ENCODE measurements at places on chromosomes 6 and 20. TPM values are rescaled to one million over a fixed set of nuclear protein-coding genes. Genes with fewer than 3 reads are reported as not detected.
A peak's percentile ranks its signal among the peaks of the same experiment; 100 is the strongest.

STK38 gene
- total RNA-seq = 30.4 TPM

DNA sequence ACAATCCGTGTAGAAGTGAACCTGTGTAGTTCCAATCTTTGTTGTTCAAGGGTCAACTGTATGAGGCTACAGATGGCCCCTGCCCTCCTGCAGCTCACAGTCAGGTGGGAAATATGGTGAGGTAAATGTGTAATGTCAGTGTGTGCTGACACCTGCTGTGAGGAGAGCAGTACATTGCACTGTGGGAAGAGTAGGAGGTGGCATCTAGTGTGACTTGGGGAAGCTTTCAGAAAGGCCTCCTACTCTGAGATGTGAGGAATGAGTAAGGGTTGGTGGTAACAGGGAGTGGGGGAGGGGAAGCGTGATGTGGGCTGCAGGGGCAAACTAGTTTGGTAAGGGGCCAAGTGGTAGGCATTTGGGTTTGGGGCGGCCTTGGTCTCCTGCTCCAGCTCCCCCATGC, 188.8 kb downstream of the FARS2 start:
- DNase-seq = no peak
- no peak overlapping the region for H3K4me3 ChIP-seq
- H3K27ac ChIP-seq = no peak overlapping the region
- no peaks in the 10 kb centered on the region for H3K27me3 ChIP-seq
- no peaks in the 10 kb centered on the region for H3K4me1 ChIP-seq

OPRM1 gene
- not detected for total RNA-seq

- no peak overlapping the region for H3K4me3 ChIP-seq
- H3K27me3 ChIP-seq = peaks cover 18% of the 10 kb centered on the region
- no peak overlapping the region for H3K27ac ChIP-seq
- peaks cover 9% of the 10 kb centered on the region for H3K4me1 ChIP-seq
- no peaks in the 10 kb centered on the region for H3K36me3 ChIP-seq
- no peak for DNase-seq
Measured at GRCh38 chr6:45415788-45416518, 38.2 kb upstream of the SUPT3H start.

CRISP2 gene
- not detected for total RNA-seq

NRN1 gene
- total RNA-seq = 8.5 TPM

SAMD5 gene
- 9.2 TPM for total RNA-seq

GRCh38 chr20:36344517-36345132, 38.5 kb downstream of the DLGAP4 start:
- no peaks in the 10 kb centered on the region for H3K36me3 ChIP-seq
- H3K4me3 ChIP-seq = no peak overlapping the region
- peak; percentile 78 for DNase-seq
- H3K4me1 ChIP-seq = no peaks in the 10 kb centered on the region
- H3K27ac ChIP-seq = no peak overlapping the region

EPB41L2 gene
- total RNA-seq = 111 TPM

DNA sequence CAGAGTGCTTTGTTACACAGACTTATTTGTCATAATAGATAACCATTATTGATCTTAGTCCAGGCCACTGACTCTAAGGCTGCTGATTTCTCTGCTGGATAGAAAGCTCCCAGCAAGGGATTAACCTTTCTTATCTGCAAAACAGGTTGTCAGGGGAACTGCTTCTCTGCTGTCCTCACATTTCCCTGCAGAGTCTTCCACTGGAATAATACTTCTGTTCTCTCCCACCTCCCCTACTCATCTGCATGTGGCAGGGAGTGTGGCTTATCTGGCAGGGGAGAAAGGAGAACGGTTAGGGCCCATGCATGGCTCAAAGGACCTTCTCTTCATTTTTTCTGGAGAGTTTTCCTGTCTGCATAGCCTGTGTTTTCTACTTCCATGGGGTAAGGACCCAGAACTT, 86.2 kb downstream of the LAMP5 start:
- H3K36me3 ChIP-seq = no peaks in the 10 kb centered on the region
- DNase-seq = no peak
- no peaks in the 10 kb centered on the region for H3K27me3 ChIP-seq
- H3K4me1 ChIP-seq = no peaks in the 10 kb centered on the region

DNA sequence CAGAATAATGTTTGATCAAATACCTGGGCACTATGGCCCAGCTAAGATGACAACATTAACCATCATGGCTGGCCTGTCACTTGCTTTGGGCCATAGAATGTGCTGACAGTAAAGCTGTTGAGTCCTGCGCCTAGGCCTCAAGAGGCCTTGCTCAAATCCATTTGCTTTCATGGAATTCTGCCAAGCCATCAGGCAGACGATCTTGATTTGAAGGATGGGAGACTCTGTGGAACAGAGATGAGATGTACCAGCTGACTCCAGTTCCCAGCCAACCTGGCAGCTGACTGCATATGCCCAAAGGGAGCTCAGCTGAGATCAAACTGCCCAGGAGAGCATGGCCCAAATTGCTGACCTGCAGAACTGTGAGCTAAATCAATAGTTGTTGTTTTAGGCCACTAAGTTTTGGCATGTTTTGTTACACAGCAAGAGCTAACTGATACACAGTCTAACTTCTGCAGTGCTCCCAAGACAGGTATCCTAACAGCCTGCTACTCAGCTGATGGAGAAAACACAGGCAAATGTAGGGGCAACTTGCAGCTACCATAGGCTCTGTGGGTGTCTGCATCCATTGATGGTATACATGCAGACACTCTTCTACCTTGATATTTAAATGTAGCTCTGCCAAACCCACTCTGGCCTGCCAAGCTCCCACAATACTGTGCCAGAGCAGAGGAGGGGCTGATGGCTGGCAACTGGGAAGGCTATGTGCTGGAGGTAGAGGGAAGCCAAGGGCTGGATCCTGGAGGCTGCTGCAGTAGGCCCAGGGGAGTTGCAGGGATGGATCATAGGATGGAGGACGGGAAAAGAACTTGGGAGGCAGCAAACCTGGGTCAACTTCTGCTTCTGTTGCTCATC, 55.2 kb upstream of the RNF24 start:
- H3K4me1 ChIP-seq = no peaks in the 10 kb centered on the region
- H3K36me3 ChIP-seq = no peaks in the 10 kb centered on the region
- H3K27me3 ChIP-seq = no peaks in the 10 kb centered on the region

C20orf202 gene
- total RNA-seq = 0.16 TPM
